Gastrocnemius medialis (tissue), 4 donors: ENCODE measurements at places on chromosomes 3 and 15.
A peak's percentile ranks its signal among the peaks of the same experiment; 100 is the strongest.

DNA sequence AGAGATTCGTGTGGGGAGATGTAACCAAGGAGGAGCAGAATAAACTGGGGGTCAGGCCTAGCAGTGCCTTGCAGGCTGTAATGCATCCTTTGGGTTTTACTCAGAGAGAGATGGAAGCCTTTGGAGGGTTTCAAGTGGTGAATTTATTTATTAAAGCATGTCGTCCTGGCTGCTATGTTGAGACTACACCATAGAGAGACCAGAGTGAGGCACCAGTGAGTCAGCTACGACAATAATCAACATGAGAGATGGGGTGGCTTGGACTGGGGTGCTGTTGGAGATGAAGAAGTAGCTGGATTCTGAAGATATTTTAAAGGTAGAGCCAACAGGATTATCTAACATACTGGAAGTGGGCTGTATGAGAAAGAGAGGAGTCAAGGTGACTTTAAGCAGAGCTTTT lies 335.3 kb upstream of the ARHGEF26 start:
- no peak for DNase-seq
- H3K4me1 ChIP-seq, result no peaks in the 10 kb centered on the region
- no peaks in the 10 kb centered on the region for H3K36me3 ChIP-seq
- H3K27ac ChIP-seq, result no peak overlapping the region
- H3K27me3 ChIP-seq, result no peaks in the 10 kb centered on the region

DNA sequence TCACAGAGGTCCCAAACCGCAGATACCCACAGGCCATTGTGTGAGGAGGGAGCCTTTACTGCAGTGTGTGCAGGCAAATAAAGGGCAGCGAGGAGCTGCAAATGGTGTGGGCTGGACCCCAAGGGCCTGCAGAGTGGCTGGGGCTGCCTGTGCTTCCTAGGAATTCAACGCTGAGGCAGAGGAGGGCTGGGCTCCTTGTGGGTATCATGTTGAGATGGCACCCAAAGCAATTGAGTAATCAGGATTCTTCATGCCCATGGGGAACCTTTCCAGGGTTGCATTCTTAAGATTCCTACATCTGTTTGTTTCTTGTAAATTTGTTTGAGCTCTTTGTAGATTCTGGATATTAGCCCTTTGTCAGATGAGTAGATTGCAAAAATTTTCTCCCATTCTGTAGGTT lies 85.4 kb upstream of the LIPC start:
- no peak overlapping the region for H3K27ac ChIP-seq
- no peak for DNase-seq
- H3K4me3 ChIP-seq, result no peak overlapping the region
- peaks cover 9% of the 10 kb centered on the region for H3K4me1 ChIP-seq

DNA sequence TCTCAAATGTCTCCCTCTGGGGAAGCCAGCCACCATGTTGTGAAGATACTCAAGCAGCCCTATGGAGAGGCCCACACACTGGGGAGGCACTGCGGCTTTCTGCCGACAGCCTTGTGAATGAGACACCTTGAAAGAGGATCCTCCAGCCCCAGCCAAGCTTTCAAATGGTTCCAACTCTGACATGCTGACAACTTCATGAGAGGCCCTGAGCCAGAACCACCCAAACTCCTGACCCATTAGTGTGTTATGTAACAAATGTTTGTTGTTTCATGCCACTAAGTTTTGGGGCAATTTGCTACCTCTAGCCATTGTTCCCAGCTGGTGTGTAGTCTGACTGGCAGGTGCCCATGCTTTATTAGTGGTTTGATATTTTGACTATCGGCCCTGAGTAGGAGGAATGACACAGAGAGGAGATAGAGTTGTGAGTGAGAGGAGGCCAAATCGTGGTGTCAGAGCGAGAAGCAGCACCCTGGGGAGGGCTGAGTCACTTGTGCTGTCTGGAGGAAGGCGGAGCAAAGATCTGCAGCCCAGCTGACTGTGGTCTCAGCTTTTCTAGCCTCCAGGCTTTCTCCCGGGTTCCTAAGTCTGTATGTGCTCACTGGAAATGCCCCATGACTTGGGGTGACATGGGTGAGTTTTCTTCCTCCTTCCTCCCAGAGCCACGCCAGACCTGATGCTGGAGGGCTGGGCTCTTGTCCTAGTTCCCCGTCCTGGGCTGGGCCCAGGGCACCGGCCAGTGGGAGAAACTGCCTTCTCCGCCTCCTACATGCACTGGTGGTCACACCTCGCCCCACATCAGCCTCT lies 56.7 kb upstream of the BLM start:
- peak overlapping the region; percentile 92 for H3K27ac ChIP-seq
- DNase-seq, result peak; percentile 91
- peak overlapping the region; percentile 31 for H3K4me3 ChIP-seq

GRCh38 chr15:61459785-61460707 lies 230.9 kb upstream of the RORA start:
- no peaks in the 10 kb centered on the region for H3K36me3 ChIP-seq
- no peaks in the 10 kb centered on the region for H3K4me1 ChIP-seq
- H3K27me3 ChIP-seq, result no peaks in the 10 kb centered on the region
- no peak for DNase-seq
- H3K27ac ChIP-seq, result no peak overlapping the region
- no peak overlapping the region for H3K4me3 ChIP-seq
